ENCODE measurements at places on chromosomes 16 and 17.

GRCh38 chr17:61467416-61468262 lies 15.4 kb downstream of the TBX4 start:
- DNase-seq = no peak

- no peak for DNase-seq
Measured at GRCh38 chr17:36594626-36595401, 3.1 kb downstream of the DHRS11 start.

GRCh38 chr17:61532826-61533225 lies 58.2 kb downstream of the NACA2 start:
- no peak for DNase-seq

- no peak for DNase-seq
Measured at GRCh38 chr16:80117556-80118130, 423.1 kb upstream of the DYNLRB2 start.

- DNase-seq = no peak
Measured at GRCh38 chr17:52035336-52035915, 123.1 kb downstream of the CA10 start.

DNA sequence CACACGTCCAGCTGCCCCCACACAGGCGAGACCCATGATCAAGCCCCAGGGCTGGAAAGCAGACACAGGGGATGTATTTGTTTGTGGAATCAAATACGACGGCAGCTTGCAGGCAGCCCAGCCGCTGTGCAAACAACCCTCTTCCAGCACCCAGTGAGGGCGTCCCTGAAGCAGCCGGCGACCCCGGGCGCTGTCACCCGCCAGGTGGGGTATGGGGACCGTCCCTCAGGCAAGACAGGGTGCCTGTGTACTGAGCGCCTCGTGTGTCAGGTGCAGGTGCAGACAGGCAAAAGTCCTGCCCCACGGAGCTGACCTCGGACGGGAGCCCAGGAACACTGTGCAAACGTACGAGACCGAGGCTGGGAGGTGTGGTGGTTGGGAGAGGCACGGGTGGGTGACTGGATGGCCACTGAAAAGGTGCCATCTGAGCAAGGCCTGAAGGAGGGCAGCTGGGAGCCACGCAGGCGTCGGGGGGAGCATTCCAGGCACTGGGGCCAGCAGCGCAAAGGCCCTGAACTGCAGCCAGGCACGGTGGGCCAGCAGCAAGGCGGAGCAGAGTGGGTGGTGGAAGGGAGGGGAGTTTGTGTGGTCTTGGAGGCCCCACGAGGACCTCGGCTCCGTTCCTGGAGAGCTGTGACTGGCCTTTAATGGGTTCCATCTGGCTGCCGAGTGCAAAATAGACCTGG lies 48.5 kb downstream of the CBFA2T3 start:
- DNase-seq = no peak

DNA sequence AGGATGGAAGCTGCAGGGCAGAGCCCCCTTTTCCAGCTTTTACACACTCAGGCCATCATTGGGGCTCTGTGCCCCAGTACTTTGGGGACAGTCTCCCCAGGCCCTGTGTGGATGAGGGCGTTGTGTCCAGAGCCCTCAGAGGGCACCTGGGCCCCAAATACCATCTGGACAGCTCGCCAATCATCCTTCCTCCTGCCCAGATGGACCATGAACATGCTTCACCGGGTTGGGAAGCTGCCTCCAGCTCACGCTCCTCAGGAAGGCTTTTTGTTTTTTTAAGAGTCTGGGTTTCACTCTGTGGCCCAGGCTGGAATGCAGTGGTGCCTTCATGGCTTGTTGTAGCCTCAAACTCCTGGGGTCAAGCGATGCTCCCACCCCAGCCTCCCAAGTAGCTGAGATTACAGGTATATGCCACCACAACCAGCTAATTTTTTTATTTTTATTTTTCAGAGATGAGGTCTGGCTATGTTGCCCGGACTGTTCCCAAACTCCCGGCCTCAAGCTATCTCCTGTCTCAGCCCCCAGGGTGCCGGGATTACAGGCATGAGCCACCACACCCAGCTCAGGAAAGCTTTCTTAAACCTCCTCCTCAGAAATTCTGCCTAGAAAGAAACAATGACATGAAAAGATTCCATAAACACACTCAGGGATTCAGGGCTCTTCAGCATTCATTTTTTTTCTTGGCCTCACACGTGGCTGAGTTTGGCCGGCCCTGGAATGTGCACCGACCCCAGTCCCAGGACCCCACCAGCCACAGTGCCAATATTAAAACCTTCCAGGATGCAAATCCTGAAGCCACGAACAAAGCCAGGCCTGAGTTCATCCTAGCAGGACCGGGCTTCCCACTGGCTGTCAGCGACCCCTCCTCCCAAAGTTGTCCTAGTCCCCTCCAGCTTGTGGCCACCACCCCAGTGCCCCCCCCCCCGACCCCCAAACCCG lies 27.4 kb upstream of the ZNF423 start:
- DNase-seq = no peak

GRCh38 chr16:5056352-5056751 lies 9.4 kb downstream of the C16orf89 start:
- no peak for DNase-seq

DNA sequence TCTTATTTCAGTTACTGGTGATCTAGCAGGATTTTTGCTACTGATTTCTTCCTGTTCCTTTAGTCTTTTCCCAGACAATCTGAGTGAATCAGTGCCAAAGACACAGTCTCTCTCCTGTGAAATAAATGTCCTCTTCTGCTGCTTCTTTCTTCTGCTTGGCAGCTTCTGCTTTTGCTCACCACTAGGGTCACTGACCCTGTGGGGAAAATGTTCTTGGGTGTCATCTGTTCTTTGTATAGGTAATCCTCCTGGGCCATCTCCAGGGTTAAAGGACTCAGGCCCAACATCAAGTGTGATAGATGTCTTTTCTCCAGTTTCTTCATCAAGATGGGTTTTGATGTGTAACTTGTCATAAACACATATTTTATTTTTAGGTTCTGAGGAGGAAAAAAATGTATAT lies 5.2 kb downstream of the PALB2 start:
- DNase-seq = no peak

DNA sequence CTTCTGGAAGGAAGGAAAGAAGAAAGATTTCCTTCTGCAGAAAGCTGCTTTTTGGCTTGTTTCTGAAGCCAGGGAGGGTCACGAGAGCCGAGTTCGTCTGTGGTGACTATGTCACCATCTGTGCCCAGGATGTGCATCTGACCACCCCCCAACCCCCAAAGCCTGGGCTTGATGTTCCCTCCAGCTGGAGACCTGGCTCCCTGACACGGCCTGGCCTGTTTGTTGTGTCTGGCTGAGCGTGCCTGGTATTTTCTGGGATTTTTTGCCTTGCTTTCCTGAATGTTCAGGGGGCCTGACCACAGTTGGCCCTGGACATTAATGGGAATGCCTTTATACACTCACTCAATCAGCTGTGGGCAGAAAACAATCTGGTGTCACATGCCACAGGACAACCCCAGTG lies 38.9 kb downstream of the LGALS9 start:
- no peak for DNase-seq

GRCh38 chr17:59846394-59847165 lies 46.2 kb downstream of the TUBD1 start:
- DNase-seq = no peak

DNA sequence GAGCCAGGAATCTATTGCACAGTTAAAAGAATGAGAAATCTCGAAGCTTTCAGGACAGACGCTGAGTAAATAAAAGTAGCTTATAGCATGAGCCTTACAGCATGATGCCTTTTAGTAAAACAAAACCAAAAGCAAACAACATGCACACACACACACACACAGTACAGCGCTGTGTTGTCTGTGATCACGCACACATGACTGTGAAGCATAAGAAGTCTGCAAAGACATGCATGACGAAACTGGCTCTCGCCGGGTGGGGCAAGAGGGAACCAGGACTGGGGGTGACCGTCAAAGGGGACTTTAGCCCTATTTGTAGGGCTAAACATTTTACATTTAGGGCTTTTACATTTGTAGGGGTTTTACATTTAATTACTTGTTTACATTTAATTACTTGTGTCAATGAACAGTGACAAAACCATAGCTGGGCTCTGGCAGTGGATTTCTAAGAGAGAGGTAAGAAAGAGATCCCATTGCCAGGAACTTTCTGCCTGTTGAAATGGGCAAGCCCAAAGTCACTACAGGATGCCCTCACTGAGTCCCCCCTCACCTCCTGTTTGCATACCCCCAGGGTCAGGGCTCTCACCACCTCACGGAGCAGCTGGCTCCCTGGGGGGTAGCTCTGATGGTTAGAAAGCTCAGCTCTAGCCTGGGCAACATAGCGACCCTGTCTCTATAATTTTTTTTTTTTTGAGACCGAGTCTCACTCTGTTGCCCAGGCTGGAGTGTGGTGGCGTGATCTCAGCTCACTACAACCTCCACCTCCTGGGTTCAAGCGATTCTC lies 2.0 kb upstream of the TNFRSF13B start:
- no peak for DNase-seq

- no peak for DNase-seq
Measured at GRCh38 chr17:71203953-71204352, 916.9 kb upstream of the SOX9 start.

- peak; percentile 35 for DNase-seq
Measured at GRCh38 chr17:79811011-79811867, 14.4 kb upstream of the CBX8 start.

DNA sequence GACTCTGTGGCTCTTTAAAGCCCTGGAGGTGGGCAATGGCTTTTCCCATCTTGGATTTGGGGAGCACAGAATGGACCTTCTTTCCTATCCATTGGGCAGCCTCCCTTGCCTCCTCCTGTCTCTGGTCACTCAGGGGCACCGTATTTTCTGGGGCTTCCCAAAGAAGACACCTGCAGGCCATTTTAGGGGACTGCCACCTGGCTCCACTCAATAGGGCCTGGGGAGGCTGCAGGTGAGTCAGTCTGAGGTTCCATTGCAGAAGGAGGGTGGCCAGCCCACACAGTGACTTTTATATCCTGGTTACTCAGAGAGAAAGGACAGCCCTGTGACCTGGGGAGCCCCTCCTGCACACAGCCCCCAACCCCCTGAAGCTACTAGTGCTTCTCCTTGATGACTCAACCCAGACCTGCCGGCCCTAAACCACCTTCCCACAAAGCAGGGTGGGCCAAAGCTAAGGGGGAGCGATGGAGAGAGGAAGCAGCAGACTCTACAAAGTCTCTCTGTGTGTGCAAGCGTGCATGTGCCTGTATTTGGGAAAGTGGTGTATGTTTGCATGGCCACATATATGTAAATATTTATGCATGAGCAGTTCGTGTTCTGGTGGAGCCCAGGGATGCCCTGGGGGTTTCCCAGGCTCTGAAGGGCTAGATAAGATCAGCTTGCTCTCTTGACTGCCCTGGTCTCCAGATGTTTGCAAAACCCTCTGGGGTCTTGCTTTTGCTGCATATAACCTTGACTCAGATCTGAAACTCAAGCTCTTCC lies 5.0 kb downstream of the CX3CL1 start:
- DNase-seq = no peak

GRCh38 chr16:5026664-5027063 lies 7.1 kb downstream of the NAGPA start:
- DNase-seq = no peak

- no peak for DNase-seq
Measured at GRCh38 chr16:27301236-27301861, 12.4 kb upstream of the IL4R start.

GRCh38 chr17:62805234-62805633 lies 2.9 kb downstream of the MARCHF10 start:
- DNase-seq = no peak

GRCh38 chr17:75637143-75637538 lies 3.9 kb downstream of the SMIM5 start:
- DNase-seq = peak; percentile 67

DNA sequence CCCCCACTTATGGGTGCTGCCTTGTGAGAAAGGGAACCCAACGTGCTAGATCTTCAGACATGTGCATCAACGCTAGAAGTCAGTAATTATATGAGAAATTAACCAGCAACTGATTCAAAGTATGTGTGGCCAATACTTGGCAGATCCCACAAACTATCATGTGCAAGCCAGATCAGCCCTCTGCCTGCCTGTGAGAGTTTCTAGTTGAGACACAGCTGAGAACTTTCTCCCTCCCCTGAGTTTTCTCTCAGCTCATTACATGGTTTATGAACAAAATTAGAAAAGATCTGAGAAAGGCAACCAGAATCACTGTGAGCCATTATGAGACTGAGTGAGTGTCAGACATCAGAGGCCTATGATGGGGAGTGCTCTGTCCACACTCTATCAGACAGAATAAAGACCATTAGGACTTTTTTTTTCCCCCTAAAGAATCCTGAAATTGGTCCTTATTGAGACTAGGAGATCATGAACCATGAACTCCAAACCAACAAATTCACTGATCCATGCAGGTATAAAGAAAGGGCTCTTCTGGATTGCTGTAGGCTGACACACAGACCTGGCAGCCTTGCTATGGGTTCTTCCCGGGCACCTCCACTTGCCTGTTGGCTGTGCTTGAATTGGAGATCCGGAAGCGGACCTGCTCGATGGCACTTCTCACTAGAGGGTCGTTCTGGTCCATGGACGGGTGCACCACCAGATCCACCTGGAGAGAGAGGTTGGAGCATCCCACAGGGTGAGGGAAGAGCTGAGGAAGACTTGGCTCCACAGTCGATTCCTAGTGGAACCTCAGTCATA lies 51.5 kb downstream of the GTF3C1 start:
- DNase-seq = no peak

All from left cardiac atrium (tissue), 4 donors.